ENCODE measurements at places on chromosomes 11 and 22.

DNA sequence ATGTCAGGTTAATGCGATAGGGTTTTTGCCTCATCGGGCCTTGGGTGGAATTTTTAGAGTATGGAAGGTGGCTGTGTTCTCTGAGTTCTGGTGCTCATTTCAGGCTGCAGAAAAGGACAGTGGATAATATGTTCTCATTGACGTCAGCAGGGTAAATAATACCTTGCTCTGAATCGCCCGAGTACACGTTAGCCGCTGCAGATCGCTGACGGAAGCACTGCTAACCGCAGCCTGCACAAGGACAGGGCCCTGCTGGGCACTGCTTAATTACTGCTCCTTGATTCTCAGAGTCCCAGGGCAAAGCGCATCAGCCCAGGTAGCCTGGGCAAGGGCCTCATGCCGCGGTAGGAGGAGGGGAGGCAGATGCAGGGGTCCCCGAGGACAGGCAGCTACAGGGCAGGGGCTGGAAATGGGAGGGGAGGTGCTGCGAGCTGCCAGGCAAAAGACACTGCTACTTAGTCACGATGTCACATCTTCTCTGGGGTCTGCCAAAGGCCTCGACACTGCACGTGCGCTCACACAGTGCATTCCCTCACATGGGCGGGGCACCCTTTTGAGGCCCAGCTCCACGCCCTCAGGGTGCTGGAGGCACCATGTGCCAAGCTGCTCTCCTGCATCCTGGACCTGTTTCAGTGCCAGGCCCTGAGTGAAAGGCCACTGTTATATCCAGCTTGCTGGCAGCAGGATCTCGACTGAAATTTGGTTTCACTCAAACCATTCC, 35.2 kb downstream of the PPP2R1B start:
- no peak for DNase-seq

DNA sequence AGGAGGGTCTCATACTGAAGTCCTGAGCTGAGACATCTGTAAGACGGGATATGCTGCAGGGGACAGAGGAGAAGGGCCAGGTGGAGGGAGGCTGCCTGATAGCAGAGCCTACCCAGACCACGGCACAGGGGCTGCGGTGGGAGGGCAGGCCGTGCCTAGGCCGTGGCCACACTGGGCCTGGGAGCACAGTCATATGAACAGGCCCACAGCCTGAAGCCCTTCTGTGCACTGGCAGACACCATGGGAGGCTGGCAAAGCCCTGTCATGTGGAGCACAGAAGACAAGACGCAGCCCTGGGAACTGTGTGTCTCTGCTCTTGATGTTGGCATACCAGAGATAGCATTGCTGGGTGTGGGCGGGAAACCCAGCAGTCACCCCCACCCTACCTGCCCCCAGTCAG, 3.3 kb downstream of the SPATA19 start:
- no peak for DNase-seq

DNA sequence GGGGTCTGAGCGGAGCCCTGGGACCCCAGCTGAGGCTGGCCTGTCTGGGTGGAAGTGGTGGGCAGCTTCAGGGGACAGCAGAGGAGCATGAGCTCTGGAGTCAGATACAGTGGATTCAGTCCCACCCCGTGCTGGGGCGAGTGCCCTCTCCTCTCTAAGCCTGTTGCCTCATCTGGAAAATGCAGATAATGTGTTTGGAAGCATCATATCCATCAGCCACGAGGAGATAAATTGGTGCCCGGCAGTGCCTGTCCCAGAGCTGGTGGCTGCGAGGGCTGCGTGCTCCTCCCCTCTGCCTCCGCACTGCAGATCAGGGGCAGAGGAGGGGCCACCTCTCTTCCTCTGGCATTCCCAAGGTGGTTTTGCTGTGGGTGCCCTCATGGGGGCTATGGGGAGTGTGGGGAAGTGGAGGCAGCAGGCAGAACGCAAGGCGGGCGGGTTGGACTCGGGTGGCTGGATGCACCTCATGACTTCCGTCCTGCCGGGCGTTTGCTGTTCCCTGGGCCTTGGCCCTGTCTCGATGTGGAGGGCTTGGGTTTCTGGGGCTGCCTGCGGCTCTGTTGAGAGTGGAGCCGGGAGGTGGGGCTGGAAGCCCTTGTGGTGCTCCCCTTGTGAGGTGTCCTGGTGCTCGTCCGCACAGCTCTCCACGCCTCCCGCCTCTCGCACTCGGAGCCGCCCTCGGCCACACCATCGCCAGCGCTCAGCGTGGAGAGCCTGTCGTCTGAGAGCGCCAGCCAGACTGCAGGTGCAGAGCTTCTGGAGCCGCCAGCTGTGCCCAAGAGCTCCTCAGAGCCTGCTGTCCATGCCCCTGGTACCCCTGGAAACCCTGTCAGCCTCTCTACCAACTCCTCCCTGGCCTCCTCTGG, 20.9 kb downstream of the MICALL1 start:
- DNase-seq: no peak

DNA sequence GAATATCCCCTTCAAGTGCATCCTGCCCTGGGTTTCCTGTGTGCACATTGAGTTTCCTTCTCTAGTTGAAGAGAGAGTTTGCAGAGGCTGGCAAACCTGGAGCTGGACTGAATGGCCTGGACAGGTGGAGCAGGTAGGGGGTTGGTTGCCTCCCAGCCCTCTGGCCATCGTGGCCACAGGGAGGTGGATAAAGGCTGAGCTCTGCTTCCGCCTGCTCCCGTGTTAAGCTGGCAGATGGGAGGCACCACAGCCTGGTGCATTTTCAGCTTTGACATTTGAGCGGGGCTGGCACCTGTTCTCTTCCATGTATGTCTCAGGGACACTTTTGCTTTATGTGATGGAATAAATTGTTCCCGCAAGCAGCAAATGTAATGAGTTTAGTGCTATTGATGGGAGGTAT, 11.1 kb downstream of the MICAL2 start:
- no peak for DNase-seq

- no peak for DNase-seq
These were observed 11.9 kb upstream of the SYTL2 start for GRCh38 chr11:85822814-85823213.

DNA sequence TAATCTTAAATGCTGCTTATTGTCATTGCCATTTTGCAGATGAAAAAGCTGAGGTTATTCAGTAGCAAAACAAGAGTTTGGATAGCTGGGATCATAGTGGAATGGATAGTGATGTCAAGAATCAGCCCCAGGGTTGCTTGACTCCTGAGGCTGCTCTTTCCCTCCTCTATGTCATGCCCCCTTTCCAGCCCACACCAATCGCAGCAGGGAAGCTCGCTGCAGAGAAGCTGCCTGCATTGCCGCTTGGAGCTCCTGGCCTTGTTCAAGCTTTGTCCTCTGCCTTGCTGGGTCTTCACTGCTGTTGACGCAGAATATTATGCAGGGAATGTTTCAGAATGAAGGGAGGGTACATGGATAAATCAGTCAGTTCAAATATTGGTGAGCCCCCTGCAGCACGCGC, 128.8 kb upstream of the RASSF10 start:
- DNase-seq: no peak

DNA sequence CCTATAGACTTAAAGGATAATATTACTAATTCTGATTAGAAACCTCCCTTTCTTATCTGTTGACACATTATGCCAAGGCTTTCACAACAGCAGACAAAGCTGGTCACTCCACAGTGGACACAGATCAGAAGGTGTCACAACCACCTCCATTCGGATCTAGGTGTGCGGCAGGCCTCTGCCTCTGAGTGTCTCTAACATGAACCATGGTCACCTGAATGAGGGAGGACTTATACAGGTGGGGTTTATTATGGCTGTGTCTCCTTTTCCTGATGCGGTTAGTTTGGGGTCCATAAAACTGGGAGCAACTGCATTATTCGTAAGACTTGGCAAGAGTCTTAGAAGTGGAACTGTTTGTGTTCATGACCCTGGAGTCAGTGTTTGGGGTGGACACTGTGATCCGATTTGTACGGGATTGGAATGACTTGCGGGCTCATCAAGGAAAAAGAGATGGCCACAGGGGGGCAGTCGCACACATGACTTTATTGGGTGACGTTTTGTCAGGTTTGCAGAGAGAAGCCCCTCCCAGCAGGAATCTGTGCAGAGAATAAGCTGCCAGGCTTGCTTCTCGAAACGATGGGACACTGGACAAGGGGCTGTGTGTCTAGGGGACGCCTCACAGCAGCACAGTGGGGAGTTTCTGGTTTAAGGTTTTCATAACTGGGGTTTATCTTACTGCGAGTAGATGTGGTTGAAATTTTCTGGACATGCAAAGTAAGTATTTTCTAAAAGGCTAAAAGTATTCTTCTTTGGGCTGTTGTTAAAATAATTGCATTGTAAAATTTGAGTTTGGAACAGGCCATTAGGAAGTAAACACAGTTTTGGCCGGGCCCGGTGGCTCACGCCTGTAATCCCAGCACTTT, 90.6 kb downstream of the GAB4 start:
- DNase-seq: peak; percentile 43

GRCh38 chr11:77454867-77455655, 18.8 kb downstream of the PAK1 start:
- no peak for DNase-seq

GRCh38 chr11:11845551-11845950, 3.8 kb downstream of the USP47 start:
- DNase-seq: no peak

- no peak for DNase-seq
These were observed 51.7 kb downstream of the DSCAML1 start for GRCh38 chr11:117745346-117745745.

- no peak for DNase-seq
These were observed 3.4 kb downstream of the SCGB1D4 start for GRCh38 chr11:62295504-62295903.

DNA sequence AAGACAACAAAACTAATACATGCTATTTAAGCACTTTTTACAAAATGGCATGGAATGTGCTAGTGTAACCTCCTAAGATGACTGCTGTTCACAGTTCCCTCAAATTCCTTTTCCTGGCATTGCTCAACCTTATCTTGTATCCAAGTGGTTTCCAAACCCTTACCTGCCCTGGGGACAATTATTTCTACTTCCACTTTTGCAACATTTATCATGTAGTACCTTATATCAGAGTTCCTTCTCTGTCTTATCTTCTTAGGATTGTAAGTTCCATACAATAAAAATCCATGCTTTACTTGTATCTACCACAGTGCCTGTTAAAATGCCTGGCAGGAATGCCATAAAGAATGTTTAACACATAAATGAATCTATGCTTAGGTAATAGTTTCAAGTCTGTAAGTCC, 109.2 kb upstream of the MTMR2 start:
- no peak for DNase-seq

DNA sequence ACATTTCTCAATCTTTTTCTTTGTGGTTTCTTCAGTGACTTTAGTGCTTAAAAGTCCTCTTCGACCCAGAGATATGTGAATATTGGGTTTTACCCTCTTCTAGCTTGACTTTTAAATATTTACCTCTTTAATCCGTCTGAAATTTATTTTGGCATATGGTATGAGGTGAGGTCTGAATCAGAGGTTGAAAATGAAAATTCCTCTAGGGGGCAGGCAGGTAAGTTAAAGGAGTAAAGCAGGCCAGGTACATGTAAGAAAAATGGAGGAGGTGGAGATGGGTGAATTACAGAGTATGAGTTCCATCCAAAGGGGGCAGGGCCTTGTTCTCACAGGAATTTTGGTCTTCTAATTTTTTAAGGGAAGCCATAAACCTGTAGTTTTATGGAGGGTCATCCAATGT, 263.8 kb upstream of the NARS2 start:
- no peak for DNase-seq

DNA sequence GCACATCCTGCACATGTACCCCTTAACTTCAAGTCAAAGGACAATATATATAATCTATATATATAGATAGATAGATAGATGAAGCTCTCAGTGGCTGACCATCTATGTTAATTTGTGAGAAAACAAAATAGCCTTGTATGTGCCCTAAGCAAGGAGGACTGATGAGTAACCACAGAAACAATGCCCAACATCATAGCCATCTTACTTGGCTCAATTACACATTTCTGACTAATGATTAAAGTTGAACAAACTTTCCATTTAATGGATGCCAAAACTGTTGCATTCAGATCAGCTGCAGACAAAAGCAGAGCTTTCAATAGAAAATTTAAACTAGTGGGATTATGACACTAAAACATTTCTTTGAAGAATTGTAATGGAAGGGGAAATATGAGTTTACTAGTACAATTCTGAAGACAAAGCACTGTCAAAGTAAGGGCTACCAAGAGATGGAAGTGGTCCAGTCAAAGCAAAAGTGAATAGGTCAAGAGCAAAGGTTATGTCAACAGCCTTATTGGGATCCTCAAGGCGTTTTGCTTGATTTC, 1188.2 kb upstream of the RAG2 start:
- no peak for DNase-seq

GRCh38 chr11:91219535-91219934, 996.7 kb upstream of the CHORDC1 start:
- no peak for DNase-seq

GRCh38 chr22:25750569-25751173, 8.7 kb downstream of the MYO18B start:
- DNase-seq: no peak

GRCh38 chr11:120170741-120171261, 32.9 kb upstream of the TRIM29 start:
- no peak for DNase-seq

- no peak for DNase-seq
These were observed 8.2 kb downstream of the PTH start for GRCh38 chr11:13487661-13488030.

- DNase-seq: no peak
These were observed 118.5 kb upstream of the LDLRAD3 start for GRCh38 chr11:35825386-35825785.

- no peak for DNase-seq
These were observed 12.6 kb downstream of the SYTL2 start for GRCh38 chr11:85798361-85798760.

DNA sequence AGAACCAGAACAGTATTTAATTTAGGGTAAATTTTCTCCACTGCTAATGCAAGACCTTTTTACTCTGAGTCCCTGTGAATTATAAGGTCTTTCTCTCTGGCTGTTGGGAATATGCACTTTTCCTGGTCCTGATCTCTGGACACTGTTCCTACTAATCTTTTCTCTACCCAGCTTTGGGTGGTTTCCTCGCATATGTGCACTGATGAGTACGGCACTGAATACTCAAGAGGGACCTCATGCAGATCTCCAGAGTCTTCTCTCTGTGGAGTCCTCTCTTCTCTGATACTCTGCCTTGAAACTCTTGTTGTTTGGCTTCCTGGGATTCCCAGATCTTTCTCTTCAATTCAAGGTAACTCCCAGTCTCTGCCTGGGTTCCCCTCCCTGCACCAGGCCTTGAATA, 14.0 kb downstream of the KCTD14 start:
- no peak for DNase-seq

DNA sequence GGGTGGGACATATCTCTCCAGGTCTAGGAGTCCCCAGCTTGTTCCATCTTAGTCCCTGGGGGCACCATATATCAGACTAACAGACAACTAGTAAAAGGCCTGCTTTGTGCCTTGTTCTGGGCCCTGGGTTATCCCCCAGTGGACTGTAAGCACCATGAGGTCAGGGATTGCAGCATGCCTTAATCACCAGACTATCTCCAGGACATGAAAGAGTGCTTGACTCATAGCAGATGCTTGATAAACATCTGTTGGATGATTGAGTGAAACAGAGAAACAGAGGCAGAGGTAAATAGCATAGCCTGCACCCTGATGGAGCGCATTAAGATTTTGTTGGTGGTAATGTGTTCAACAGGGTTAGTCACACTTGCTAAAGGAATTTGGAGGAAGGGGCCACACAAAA, 94.1 kb downstream of the MICAL2 start:
- no peak for DNase-seq
